ENCODE measurements at places on chromosomes 2 and 18.

- peak; percentile 94 for DNase-seq
Measured at GRCh38 chr2:31962757-31963361, 47.9 kb downstream of the MEMO1 start.

DNA sequence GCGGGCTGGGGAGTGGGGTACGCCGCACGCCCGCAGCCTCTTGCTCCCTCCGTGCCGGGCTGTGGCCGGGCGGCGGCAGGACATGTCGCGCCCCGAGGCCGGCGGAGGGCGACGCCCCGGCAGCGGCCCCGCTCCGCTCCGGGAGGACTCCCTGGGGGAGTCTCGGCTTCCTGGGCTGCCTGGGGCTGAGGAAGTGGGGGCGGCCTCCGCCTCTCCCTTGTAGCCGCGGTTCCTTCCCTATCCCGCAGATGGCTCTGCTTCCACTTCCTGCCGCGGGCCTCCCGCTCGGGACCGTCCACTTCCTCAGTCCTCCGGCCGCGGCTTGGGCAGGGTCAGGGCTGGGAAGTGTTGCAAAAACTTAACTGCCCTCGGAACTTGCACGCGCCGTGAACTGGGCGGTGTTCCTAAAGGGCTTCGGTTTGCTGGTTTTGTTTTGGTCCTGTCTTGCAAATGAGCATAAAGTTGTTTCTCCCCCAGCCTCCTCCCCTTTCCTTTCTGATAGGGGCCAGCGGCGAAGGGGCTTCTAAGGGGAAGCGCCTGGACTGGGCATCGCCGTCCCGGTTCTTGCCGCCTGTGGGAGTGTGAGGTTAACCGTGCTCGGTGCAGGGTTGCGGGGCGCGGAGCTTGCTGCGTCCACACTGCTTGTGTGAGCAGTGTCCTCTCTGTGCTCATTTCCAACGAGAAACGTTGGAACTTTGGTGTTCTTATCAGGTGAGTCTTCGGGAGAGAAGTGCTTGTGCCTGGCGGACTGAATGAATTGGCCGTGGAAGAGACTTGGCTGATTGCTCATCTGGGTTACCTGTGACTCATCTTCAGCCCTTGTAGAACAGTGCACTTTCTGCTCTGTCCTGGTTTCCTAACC is 600 bp downstream of the RALB start:
- peak; percentile 57 for DNase-seq

DNA sequence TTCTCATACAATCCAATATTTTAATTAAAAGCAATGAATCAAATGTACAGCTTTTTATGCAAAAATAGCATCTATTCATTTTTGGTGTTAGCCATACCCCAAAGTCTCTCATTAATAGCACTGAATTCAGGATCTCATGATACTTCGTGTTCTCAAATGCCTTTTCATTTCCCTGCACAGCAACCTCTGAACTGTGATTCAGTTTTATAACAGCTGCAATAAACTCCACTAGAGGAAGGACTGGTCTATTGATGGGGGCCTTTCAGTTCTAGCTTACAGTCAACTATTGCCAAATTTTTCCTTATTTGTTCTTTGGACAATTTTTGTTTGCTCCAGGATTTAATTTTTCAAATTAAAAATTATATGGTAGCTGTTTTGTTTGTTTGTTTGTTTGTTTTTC is 4.8 kb upstream of the TMEM87B start:
- no peak for DNase-seq

DNA sequence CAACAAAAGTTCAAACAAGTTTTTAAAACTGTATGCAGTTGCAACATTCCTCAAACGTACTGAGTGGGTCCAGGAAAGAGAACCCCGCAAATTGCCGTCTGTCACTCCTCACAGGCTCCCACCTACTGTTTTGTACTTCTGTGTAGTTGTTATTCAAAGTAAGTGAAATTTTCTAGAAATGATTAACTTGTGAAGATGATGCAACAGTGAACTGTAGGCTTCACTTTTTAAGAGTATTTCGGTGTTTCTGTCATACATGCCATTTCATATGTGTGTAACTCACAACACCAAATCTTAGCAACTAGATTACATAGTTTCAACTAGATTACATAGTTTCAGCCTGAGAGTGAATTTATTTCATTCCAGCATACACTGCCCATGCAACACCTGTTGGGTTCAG is 226.0 kb upstream of the TANK start:
- DNase-seq = no peak

- DNase-seq = no peak
Measured at GRCh38 chr2:154549869-154550268, 148.6 kb upstream of the KCNJ3 start.

GRCh38 chr18:54359233-54359632 is 1.5 kb downstream of the C18orf54 start:
- no peak for DNase-seq

DNA sequence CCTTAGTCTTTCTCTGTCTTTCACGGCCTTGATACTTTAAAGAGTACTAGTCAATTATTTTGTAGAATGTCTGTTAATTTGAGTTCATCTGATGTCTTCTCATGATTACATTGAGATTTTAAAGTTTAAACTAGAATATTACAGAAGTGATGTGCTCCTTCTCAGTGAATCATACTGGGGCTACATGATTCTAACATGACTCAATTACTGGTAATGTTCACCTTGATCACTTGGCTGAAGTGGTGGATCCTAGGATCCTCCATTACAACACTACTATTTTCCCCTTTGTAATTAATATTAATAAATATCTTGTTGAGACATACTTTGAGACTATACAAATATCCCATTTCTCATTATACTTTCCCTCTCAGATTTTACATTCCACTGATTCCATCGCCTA is 148.5 kb downstream of the CAMKMT start:
- no peak for DNase-seq

GRCh38 chr18:31954349-31954748 is 11.4 kb upstream of the TRAPPC8 start:
- DNase-seq = no peak

DNA sequence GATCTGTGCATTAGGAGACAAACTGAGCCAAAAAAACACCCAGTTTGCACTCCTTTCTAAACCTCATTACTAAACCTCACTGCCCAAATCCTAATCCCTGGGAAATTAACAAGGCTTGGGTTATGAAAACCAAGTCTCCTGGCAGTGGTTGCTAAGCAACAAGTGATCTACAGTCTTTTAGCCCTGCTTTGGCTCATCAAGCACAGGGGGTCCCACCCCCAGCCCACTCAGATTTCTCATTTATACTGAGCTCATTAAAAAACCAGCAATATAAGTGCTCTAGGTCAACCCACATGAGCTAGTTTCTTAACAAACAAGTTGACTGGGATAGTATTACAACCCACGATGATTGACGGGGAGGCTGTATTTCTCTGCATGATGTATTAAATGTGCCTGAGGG is 18.4 kb downstream of the DNER start:
- no peak for DNase-seq

DNA sequence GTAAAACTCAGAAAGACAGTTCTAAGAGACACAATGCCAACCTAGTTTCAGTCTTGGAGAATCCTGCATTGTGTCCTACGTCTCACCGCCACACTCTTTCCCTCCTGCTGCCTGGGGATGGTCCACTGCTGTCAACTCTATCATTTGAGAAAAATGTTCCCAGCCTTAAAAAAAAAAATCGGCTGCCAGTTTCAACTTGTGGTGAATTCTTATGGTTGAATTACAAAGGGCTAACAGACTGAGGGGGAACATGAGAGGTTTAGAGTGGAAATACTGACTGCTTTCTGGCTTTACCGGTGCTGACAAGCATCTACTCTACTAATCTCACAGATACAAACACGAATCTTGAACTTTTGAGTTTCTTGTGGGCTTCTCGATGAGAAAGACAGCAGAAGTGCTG is 74.0 kb downstream of the NAB1 start:
- no peak for DNase-seq

- DNase-seq = no peak
Measured at GRCh38 chr2:84690225-84690624, 173.9 kb downstream of the DNAH6 start.

GRCh38 chr2:8004250-8004681 is 677.6 kb upstream of the ID2 start:
- DNase-seq = peak; percentile 75

GRCh38 chr2:158999458-158999857 is 31.0 kb downstream of the TANC1 start:
- no peak for DNase-seq

- DNase-seq = no peak
Measured at GRCh38 chr2:106160786-106161261, 33.3 kb downstream of the UXS1 start.

DNA sequence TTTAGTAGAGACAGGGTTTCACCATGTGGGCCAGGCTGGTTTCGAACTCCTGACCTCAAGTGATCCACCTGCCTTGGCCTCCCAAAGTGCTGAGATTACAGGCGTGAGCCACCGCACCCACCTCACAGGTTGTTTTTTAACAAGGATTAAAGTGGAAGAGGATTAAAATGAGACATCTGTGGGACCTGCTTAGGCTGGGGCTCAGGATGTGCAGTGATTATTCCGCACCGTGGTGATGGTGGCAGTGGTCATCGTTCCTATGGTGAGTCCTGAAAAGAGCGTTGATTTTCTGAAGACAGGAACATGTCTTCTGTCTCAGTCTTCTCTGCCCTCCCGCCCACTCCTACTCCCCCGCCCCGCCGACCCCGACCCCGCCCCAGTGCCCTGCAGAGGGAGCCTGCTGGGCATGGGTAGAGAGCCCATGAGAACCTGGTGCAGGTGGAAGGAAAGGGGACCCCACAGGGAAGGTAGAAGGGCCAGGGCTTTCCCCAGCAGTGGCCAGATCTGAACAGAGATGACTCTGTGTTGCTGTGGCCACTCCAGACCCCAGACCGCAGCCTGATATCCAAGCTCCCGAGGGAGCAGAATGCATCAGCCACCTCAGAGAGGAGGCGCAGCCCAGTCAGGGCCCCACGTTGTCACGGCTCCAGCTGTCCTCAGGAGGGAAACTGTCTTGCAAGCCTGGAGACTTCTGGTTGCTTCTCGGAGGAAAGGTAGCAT is 34.5 kb upstream of the FOSL2 start:
- no peak for DNase-seq

DNA sequence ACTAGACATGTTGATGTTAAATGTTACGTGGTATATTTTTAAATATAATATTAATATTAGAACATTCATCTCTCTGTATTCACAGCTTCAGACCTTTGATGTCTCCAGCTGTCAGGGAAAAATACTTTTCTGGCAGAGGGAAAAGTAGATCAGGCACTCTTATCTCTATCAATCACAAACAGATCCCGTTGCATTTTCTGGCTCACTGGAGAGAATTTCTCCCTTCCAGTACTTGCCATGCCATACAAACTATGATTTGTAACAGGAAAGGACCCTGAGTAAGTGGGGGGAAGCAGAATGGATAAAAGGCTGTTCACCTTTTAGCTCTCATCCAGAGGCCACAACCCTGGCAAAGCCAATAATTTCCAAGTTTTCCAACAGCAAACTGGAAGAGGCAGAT is 158.0 kb downstream of the TCF4 start:
- no peak for DNase-seq

GRCh38 chr18:8863427-8863826 is 158.1 kb downstream of the MTCL1 start:
- no peak for DNase-seq

DNA sequence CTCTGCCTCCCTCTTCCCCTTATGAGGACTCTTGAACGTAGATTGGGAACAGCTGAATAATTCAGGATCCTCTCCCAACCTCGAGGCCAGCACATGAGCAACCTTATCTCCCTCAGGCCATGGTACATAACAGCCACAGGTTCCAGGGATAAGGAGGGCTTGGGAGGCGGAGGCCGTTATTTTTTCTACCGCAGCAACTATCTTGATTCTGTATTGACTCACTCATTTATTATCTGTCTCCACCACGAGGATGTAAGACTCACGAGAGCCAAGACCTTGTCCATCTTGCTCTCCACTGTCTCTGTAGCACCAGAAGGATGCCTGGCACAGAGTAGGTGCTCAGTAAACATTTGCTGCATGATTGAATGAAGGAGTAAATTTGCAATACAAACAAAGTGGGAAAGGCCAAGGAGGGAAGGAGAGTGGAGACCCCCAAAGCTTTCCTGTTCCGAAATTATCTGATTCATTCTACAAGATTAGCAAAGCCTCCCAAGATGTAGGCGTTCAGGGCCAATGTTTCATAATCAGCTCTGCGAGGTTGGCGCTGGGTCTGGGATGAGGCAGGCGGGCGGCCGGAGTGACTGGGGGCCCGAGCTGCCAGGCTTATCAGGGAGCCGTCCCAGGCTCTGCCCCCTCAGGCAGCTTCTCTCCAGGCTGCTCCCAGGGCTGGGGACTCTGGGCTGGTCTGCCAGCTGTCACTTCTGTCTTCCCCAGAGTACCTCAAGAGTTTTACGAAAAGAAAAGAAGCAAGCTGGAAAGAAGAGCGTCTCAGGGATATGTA is 31.6 kb downstream of the INPP5D start:
- DNase-seq = no peak

DNA sequence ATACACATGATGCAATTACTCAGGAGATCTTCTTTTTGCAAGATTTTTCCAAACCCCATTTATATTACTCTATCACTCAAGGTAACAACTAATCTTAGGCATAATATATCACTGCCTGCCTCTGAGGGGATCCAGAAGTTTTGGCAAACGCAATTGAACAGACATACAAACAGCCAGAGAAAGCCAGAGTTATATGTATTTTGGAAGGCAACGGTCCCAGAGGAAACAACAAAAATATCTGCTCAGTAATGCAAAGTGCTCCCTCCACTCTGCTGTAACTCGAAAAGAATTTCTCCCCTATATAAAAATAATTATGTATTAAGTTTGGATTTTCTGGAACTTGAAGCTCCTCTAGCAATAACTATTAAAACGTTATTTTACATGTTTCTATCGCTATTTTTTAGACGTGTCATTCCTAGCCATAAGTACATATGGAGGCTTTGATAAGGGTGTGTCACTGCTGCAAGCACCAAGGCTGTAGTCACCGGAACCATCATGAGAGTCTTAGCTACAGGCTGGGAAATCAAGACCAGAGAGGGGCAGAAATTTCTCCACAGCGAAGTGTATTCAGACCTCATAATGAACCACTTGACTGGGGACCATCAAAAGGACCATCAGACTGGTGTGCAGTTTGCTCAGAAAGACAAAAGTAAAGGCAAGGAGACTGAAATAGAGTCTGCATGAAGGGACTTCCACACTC is 3.7 kb upstream of the GKN1 start:
- DNase-seq = no peak

DNA sequence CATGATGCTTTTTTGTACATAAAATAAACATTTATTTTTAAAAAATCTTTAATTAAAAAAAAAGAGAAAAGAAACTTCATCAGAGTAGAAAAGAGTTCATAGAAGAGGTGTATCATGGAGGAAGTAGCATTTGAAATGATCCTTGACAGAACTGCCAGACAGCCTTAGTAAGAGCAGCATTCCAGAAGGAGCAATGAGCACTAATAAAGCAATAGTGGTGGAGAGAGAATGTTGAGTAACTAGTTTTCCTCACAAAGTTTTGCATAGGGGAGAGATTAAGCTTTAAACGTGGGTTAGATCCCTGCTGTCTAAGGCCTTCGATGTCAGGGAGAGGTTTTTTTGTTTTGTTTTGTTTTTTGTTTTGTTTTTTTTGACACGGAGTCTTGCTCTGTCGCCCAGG is 29.8 kb upstream of the METTL21A start:
- no peak for DNase-seq

GRCh38 chr2:226644399-226644865 is 155.2 kb downstream of the IRS1 start:
- DNase-seq = no peak
